Right renal pelvis (tissue), 4 donors: ENCODE measurements at places on chromosomes 2 and 18.
A peak's percentile ranks its signal among the peaks of the same experiment; 100 is the strongest.

DNA sequence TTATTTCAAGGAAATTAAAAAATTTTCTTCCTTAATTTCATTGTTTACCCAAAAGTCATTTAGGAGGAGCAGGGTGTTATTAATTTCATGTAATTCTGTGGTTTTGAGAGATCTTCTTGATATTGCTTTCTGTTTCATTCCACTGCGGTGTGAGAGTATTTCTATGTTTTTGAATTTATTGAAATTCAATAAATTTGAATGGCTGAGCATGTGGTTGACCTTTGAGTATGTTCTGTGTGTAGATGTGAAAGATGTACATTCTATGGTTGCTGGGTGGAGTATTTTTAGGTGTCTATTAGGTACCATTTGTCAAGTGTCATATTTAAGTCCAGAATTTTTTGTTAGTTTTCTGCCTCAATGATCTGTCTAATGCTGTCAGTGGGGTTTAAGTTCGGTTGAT lies 39.4 kb upstream of the LANCL1 start:
- DNase-seq = no peak

DNA sequence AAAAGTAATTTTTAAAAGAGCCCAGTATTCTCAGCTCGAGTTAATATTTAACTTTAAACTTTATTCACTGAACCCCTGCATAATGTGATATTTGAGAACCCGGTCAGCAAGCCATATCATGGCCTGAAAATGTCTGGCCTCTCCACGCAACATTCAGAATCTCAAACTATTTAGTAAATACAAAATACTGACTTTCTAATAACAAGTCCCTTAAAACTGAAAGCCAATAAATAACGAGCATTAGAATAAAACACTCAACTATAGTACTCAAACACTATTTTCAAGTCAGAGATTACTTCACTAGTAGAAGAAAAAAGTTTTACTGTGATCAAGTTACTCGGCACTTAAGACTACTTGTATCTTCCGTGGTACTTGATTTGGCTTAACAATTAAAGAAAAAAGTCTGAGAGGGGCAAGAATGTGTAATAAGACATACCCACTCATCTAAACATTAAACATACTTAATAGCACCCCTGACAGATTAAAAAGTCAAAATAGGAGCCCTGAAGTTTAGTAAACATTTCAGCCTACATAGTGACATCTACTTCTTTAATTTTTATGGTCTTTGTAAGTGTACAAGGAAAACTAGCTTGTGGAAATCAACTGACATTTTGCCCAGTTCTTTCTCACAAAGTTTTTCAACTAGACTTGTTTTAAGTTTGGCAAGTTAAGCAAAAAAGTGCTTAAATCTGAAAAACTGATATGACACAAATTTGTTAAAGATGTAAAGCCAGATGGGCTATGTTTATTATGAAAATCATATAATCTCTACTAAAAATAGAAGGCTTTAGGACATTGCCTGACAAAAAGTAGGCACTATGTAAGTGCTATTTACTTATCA lies 38.2 kb downstream of the RTN4 start:
- peak; percentile 36 for DNase-seq

DNA sequence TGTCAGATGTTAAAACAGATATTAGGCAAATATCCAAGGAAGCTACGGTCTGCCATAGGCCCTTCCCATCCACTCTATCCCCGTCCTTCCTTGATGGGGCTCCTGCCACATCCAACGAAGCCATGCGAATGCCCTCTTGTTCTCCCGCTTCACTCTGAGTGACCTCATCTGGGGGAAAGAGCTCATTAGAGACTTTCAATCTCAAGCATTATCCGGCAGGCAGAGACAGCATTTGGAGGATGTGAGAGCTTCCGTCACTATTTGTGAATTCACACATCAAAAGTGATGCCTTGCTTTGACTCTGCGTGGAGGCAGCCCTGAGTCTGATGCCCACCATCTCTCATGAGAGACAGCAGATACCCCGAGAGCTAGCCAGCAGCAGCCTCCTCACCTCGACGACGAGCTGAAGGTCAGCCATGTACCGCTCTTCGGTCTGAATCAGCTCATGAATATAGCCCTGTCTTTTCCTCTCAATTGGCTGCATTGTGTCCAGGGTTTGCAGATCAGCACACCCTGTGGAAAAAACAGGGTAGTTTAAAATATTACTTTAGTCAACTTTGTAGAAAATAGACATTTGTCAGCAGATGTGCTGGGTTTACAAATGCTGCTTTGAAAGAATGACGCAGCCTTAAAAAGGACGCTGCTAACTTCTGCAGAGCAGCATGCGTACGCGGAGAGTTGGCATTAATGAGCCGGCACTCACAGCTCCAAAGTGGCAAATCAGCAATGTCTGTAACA lies 45.9 kb downstream of the FAM228A start:
- DNase-seq = no peak

DNA sequence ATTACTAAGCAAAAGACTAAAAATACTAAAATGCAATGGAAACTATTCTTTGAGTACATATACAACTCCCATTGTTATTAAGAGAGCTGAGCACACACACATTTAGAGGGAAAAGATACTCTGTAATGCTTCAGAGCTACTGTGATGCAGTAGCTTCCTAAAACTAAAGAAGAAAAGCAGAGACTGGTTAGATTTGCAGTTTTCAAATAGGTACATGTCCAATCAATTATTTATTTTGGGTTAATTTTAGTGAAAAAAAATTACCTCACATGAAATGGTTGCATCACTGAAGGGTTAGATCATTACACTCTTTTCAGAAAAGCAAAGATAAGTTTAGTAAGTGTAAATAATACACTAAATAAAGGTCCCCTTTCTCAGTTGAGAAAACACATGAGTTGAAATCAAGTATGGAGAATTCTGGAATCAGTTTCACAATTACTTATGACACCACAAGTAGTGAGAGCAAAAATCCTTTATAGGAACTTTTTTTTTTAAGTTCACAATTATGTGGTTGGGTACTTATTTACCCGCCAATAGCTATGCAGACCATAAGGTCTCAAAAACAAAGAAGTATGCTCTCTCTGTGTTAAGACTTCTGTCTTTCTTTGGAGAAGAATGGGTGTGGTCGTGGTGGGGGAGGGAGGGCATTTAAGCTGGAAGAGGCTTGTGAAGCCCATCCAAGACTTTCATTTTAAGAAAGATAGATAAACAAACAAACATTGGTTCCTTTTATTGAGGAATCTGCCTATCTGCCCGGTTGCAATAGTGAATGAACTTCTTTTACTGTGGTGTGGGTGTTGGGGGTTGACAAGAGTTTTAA lies 25.3 kb upstream of the SERTAD2 start:
- no peak for DNase-seq

DNA sequence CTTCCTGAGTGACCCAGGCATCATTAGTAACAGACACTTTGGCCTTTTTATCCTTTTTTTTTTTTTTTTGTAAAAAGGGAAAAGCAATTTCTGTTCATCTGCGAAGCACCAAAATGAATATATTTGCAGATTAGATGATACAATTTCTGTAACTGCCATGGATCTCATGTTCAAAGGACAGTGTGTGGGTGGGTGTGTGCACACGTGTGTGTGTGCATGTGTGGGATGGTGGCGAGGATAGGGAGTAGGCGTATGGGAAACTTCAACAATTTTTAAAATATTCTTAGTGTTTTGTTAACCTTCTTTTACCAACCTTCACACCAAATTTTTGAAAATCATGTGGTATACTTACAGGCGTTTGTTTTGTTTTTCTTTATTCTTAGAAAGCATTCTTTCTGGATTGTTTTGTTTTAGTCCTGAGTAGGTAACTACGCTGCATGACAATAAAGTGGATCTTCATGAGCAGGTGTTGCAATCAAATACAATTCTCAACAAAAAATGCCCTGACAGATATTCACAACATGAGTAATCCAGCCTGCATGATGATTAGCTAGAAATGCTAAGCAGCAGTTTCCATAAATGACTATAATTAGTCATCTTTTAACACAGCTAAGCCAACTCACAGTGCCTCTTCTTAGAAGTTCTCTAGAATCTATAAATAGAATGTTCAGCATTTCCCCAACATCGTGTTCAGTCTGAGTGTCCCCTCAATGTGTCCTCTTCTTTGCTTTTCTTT lies 53.5 kb upstream of the RMDN2 start:
- no peak for DNase-seq

DNA sequence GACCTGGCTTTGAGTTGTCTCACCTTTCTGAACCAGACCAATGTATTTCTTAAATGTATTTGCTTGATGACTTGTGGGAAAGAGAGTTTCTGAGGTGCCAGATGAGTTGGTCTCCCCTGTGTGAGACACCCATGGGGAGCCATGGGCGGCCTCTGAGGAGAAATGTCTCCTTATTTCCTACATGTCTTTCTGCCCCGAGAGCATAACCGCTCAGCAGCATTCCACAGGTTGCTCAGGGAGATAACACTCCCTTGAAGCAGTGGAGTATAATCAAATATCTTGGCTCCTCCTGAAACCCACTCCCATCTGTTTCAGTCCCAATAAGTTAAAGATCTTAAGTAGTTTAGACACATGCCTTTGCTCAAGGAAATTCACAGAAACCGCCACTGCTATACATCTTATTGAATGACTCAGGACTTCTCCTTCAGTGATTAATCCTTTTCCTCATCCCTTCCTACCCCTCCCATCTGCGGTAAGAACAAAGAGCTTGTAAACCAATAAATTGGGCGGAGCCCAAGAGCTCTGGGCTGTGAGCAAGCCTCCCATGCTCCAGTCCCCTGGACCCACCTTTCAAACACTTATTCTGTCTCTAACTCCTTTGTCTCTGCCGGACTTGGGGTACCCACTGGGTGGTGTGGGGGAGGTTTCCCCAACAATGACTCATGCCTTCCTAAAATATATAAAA lies 285.5 kb upstream of the LRRTM4 start:
- no peak for DNase-seq

DNA sequence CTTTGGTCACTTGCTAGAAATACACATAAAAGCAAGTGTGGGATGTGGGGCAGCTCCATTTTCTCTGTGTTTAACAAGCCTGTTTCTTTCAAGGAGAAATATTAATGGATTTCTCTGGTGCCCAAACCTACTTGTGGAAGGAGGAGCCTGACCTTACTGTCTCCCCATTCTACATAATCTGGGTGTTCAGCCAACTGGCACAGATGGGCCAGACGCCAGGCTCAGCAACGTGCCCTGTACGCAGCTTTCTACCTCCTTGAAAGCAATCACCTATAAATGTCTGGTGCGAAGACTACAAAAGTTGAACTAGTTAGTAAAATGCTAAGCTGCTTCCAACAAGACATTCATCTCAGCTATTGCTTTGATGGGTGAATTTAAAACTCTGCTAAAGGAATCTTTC lies 33.2 kb upstream of the MYO3B start:
- no peak for DNase-seq

DNA sequence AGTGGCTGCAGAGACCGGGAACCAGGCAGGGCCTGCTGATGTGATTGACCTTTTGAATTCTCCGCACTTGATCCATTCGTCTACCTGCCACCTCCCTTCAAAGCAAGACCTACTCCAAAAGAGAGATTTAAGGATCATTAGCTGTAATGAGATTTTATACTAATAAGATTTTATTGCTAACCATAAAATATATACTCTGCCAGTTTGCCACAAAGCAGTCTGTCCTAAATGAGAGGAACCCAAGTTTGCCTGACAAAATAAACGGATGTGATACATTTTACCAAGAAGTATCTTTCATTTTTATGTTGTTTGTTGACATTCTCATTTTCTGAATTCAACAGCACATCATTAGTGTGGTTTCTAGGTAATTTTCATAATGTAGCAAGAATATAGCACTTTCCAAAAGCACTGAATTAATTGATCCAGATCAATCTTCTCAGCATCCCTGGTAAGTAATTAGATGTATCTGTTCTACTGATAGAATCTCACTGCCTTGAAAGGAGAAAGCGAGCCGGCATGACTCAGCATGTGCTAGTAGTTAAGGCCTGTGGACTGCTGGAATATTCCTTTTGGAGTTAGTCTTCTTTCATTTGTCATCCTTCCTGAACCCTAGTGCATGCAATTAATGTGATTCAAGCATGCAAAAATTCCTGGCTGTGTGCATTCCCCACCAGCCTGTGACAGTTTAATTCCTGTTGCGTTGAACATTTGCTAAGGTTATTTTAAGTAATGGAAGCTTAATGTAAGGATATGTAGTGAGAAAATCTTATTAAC lies 128.5 kb downstream of the ARL6IP6 start:
- DNase-seq = no peak

GRCh38 chr2:172993139-172993538 lies 82.5 kb upstream of the MAP3K20 start:
- no peak for DNase-seq

DNA sequence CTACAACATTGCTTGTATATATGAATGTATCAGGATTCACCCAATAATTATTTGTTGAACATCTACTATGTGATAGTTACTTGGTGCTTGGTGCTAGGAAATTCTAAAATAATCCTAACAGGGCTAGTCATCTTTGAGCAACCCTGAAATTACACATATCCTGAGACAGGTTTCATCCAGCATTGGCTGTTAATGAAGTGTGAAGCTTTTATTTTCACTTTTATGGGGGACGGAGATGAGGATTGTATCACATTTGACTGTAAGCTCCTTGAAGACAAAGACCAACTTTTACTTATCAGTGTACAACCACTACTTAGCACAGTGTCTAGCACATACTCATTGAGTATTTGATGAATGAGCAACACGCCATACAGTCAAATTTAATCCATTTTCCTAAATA lies 6.8 kb upstream of the GALM start:
- DNase-seq = no peak

DNA sequence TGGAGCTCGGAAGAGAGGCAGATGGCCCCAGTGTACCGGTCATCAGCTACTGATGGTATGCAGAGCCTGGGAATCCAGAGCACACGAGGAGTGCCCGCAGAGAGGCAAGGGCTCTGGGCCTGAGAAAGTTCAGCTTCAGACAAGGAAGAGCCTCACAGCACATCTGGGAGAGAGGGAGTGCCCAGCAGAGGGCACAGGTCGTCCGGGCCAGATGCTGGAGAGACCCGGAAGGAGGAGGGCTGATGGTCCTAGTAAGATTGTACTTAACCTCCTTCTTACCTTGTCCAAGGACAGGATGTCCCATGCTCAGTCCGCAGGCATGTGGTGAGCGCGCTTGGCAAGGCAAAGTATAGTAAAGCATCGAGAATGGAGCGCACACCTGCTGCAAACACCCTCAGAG lies 24.4 kb upstream of the CHMP1B start:
- no peak for DNase-seq

DNA sequence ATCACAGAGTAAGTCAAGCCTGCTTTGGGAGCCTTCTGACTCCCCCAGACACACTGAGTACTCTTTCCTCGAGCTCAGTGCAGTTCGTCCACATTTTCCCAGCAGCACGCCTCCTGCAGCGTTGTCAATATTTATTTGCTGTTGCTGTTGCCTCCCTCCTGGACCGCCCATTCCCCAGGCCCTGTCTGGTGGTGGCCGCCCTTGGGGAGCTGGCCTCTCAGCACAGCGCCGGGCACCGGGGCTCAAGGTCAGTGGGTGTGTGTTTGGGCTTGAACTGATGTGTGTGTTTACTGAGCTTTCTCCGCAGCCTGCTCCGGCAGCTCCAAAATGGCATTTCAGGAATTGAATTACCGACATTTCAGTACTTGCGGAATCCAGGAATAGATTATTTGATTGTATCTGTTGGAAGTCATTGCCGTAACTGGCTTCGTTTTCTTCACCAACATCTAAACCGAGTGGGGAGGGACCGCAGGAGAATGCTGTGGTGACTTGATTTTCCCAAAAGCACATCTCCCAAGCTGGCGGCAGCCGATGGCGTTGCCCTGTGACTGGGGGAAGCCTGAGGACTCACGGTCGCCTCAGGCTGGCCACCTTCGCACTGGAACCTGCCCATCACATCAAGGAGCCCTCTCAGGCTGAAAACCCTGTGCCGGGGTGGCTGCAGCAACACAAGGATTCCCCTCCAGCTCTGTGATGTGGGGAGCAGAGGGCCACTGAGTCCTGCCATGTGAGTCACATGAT lies 66.0 kb downstream of the HPCAL1 start:
- no peak for DNase-seq
